Stimulated activated CD4-positive, alpha-beta T cell treated with anti-CD3 and anti-CD28 coated beads, Interleukin-1b, Interleukin-23, amount 100 ng/mL, for 48 hours (primary cell): ENCODE measurements at places on chromosomes 4 and X.

GRCh38 chr4:70936200-70936787 lies 34.1 kb downstream of the MOB1B start:
- DNase-seq = no peak

- no peak for DNase-seq
Measured at GRCh38 chrX:3037218-3037617, 4.1 kb upstream of the ARSF start.

DNA sequence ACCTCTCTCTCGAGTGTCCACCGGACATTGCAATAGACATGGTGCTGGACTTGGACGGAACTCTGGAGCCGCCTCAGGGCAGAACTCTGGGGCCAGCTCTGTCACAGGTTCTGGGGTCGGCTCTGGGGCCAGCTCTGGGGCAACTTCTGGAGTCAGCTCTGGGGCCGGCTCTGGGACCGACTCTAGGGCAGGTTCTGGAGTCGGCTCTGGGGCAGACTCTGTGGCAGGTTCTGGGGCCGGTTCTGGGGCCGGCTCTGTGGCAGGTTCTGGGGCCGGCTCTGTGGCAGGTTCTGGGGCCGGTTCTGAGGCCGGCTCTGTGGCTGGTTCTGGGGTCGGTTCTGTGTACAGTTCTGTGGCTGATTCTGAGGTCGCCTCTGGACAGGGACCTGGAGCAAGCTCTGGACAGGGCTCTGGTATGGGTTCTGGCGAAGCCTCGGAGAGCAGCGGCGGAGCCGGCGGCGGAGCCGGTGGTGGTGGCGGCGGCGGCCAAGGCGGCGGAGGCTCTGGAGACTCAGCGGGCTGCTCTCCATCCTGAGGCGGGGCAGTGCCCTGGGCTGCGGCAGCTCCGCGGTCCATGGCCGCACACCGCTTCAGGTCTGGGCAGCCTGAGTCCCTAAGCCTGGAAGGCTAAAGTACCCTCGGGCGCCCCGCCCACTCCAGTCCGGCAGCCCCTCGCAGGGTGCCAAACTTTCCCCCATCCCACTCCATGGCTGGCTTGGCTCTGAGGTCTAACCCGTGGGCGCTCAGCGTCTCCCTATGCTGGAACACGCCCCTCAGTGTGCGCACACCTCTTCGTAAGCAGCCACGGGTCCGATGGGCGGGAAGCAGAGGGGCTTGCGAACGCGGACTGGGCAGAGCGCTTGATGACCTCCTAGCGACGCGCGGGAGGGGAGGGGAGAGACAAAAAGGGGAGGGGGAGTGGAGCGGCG lies at the start of gene DGKK:
TSS of gene DGKK (minus strand) at position 723 of the 929 bp plus-strand sequence. CDS start at position 576, 147 bp downstream.
- no peak for DNase-seq

DNA sequence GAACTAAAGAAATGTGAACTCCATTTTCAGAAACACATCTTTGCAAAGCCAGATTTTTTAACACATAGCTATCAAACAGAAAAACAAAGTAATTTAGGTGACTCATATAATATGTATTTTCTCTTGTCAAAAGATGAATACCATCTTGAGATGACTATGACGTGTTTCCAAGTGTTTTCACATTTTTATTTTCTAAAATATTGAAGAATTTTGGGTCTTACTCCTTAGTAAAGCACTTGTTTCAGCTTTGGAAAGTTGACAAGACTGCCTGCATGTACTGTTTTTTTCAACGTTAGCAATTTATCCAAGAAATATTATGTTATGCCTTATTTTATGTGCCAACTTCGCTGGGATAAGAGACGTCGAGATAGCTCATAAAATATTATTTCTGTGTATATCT lies 733.9 kb upstream of the EPHA5 start:
- no peak for DNase-seq

DNA sequence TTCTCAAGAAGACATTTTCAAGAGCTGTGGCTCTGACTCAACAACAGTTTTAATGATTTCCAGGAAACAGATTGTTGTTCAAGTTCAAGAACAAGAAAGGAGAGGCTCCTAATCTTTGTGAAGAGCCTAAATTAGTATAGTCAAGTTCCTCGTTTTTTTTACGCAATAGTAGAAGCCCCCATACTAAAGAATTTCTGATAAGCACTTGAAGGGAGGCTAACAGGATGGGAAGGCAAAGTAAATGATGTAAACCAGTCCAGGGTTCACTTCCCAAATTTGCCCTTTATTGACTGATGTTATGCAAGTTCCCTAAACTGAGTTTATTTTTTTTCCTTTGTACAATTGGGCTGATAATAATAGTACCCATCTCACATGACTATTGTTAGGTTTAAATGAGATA lies 178.2 kb downstream of the RTL9 start:
- DNase-seq = no peak

DNA sequence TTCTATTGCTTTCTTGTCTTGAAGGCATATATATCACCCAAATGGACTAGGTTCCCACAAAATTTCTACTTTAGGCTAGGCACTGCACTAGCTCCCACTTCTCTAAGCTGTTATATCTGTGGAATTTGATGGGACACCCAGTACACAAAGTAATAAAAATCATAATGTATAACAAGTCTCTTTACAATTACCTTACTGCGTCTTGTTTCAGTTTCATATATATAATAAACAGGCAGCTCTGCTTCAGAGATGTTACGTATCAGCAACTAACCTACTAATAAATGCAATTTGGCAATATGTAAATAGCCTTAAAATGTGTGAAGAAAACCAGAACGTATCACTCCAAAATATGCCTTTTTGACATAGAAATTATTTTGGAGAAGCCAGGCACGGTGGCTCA lies 42.0 kb upstream of the UGDH start:
- no peak for DNase-seq

DNA sequence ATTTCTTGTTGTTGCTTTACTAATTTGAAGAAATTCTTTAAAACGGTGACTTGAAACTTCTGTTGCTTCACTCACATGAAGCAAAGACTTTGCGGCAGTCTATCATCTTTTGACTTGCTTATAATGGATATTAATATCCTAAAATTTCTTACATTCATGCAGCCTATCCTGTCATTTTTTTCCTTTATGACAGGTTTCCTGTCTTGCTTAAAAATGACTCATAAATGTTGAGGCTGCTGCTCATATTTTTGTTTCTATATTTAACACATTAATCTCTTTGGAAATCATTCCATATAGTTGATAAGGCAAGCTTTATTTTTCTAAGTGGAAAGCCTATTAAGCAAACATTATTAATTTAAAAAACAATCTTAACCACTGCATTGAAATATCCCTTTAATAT lies 176.6 kb upstream of the GALNTL6 start:
- DNase-seq = no peak

GRCh38 chr4:39975488-39976089 lies 2.1 kb downstream of the PDS5A start:
- DNase-seq = no peak

- no peak for DNase-seq
Measured at GRCh38 chrX:106730401-106730800, 3.9 kb downstream of the RNF128 start.

- DNase-seq = peak; percentile 89
Measured at GRCh38 chrX:15675490-15675921, 10.9 kb upstream of the CLTRN start.

GRCh38 chr4:112748352-112748878 lies 111.5 kb downstream of the LARP7 start:
- no peak for DNase-seq

GRCh38 chrX:79506001-79506400 lies 138.9 kb upstream of the ITM2A start:
- DNase-seq = no peak

DNA sequence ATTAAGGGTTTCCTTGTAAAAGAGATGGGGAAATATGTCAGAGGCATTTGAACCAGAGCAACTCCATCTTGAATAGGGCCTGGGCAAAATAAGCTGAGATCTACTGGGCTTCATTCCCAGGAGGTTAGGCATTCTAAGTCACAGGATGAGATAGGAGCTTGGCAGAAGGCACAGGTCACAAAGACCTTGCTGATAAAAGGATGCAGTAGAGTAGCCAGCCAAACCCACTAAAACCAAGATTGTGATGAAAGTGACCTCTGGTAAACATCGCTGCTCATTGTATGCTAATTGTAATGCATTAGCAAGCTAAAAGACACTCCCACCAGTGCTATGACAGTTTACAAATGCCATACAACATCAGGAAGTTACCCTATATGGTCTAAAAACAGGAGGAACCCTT lies 1390.3 kb downstream of the RAPGEF2 start:
- DNase-seq = no peak

DNA sequence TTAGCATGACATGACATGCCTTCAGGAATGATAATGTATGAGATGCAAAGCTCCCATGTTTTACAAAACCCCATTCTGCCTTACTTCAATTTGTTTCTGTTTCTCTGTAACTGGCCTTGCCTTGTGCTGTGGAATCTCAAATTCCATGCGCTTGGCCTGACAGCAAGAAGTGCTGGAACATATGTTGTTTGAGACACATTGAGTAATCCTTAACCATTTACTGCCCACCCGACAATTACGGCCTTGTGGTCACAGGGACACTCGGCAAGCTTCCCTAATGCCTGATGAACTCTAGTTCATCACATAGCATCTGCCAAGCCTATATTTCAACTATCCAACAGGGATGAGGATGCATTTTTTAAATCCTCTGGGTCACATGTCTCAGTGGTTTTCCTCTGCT lies 226.4 kb upstream of the CASK start:
- DNase-seq = no peak
